Activated T-cell treated with anti-CD3 and anti-CD28 coated beads, Interleukin-2, amount 50 U/mL, for 4 hours (primary cell): ENCODE measurements at places on chromosomes 6 and 20. TPM values are rescaled to one million over a fixed set of nuclear protein-coding genes. Genes with fewer than 3 reads are reported as not detected.

- no peak for DNase-seq
Measured at GRCh38 chr20:50551288-50551687, 41.1 kb downstream of the PTPN1 start.

- no peak for DNase-seq
Measured at GRCh38 chr6:70680396-70680795, 12.7 kb downstream of the SMAP1 start.

GRCh38 chr6:22892452-22892851 lies 323.1 kb downstream of the HDGFL1 start:
- no peak for DNase-seq

GRCh38 chr6:145895802-145896201 lies 68.4 kb downstream of the SHPRH start:
- DNase-seq = no peak

DNA sequence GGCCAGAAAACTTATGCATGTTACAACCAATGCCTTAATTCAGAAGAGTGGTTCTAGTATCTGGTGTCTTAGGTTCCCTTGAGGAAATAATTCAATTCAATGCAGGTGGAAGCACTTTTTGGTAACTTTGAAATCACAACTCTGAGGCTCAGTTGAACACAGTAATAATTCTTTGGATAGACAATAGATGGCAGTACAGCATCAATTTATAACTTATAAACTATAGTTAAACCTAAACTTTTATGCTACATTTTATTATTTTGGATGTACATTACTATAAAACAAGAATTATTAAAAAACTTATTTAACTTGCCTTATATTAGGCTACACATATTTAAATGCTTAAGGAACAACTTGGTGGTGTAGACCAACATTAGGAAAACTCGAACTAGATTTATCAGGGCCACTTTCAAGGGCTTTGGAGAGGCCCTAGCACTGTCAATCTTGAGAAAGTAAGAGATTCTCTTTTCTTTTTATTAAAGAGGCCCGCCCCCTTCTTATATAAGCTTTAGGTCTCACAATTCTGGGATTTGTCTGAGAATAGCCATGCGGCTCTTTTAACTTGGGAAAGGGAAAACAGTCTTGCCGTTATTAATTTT lies 85.9 kb downstream of the CRYBG1 start:
- DNase-seq = no peak

- peak; percentile 23 for DNase-seq
Measured at GRCh38 chr6:16206595-16207037, 31.8 kb upstream of the GMPR start.

- DNase-seq = no peak
Measured at GRCh38 chr6:155372256-155372655, 58.0 kb upstream of the TFB1M start.

DNA sequence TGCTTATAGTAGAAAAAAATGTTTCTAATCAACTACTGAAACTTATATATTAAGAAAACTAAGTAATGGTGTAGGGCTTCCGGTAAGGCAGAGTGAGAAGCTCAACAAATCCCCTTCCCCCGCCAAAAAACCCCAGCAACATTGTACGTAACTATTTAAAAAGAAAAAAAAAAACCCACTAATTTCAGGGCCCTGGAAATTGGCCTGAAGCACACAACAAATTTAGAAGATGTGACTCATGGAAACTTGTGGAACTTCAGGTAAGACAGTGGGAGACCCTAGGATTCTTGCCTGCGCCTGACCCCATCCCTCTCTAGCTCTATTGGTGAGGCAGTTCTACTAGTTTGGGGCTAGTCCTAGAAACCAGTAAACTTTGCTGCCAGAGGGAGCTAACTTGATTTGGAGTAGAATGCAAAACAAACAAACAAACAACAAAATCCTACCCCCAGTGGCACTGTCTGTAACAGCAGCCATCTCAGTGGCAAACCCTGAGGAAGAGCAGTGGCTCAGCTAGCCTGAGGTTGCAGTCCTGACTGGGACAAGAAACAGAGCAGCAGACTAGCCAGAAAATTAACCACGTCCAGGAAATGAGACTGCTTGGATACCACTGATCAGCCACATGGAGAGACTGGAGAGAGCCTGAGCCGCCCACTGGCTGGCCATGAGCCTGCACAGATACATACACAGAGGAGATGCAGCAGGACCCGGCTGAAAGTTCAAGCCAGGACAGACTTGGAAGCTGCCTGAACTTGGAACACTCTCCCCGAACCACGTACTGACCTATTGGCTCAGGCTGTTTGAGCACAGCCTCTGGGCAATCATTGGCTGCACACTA lies 135.1 kb downstream of the TBXT start:
- DNase-seq = no peak

- DNase-seq = no peak
Measured at GRCh38 chr20:13817342-13817741, 32.5 kb downstream of the NDUFAF5 start.

DNA sequence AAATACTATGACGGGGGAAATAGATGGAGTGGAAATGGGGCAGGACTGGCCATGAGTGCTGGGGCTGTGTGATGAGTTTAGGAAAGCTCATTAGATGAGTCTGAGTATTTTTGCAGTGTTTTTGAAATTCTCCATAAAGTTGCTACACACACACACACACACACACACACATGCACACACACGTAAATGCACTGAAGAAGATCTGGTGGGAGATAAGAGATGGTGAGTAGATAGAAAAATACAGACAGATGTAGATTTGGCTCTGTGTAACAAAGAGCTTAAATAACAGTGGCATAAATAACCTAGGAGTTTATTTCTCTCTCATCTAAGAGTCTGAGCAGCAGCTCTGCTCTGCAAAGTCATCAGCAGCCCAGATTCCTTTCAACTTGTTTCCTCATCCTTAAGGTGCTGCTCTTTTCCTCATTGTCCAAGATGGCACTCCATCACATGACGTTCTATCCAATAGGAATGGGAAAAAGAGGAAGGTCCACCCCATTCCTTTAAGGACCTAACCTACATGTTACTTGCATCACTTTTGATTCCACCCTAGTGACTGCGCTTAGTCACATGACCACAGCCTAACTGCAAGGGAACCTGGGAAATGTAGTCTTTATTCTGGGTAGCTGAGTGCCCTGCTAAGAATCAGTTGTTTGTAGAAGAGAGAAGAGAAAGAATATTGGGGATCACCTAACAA lies 76.4 kb downstream of the EYA2 start:
- DNase-seq = no peak

COL9A3 gene
- total RNA-seq = 0.10 TPM

TPBG gene
- total RNA-seq = 0.13 TPM

CD40 gene
- total RNA-seq = 10.6 TPM

DAAM2 gene
- total RNA-seq = 0.05 TPM

CDSN gene
- not detected for total RNA-seq

LRRC73 gene
- total RNA-seq = 0.20 TPM
